Fibroblast of lung (primary cell): ENCODE measurements at places on chromosomes 7 and 10.

DNA sequence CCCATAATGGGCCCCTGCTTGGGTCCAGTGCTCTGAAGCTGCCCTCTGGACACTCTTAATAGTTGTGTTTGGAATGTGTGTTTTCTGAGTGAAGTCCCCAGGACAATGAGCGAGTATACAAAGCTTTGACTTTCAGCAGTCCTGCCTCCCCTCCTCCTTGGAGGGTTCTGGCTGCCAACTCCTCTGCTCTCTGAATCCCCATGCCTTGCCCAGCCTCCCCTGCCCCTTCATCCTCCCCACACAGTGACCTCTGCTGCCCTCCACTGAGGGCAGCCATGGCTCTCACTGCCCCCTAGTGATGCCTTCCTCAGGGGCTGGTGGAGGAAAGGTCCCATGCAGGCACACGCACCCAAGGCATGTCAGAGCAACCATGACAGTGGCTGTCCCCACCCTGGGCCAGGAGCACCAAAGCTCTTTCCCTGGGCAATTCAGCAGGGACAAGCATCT lies 40.9 kb downstream of the FRMPD2 start:
- DNase-seq, result no peak

- no peak for DNase-seq
These were observed 528.9 kb upstream of the NRP1 start for GRCh38 chr10:33863352-33863751.

DNA sequence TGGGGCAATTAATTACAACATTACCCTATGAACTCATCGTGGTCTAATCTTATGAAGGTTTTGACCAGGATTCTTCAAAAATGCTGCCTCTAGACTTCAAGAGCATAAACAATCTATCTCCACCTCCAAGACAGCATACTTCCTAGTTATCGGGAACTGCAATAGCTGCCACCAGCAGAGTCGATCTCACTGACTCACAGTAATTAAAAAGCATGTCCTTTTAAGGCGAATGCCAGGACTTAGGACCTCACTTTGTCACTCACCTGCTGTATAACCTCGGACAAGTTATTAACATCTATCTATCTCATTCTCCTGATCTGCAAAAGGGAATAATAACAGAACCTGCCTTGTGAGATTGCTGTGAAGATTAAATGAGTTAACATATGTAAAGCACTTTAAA lies 666.0 kb upstream of the COBL start:
- DNase-seq, result no peak

- DNase-seq, result no peak
These were observed 104.4 kb upstream of the ZMIZ1 start for GRCh38 chr10:78964274-78964951.

DNA sequence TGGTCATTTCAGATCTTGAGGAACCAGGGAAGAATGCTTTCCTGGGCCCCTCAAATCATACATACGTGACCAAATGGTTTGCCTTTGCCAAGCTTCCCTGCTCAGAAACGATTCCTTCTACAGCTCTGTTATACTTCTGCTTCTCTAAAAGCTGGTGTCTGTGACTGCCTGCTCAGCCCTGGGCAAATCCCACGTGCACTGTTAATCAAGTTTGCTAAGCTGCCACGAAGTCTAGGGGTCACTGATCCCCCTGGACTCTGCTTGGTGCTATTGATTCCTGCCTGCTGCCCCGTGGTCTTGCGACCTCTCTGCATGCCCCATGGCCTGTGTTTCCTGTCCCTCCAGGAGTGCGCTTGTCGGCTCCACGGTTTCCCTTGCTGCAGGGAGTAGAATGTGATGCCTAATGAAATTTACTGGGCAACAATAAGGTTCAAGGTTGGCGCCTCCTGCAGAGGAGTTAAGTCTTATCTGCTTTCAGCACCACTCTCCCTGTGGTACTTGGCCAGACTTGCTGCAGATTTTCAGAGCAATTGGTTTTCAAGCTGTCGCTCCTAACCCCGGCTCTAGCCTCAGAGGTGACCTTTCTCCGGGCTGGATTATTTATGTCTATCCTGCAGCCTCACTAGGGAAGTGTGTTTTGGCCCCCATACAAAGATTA lies 201.6 kb upstream of the FZD8 start:
- DNase-seq, result no peak

DNA sequence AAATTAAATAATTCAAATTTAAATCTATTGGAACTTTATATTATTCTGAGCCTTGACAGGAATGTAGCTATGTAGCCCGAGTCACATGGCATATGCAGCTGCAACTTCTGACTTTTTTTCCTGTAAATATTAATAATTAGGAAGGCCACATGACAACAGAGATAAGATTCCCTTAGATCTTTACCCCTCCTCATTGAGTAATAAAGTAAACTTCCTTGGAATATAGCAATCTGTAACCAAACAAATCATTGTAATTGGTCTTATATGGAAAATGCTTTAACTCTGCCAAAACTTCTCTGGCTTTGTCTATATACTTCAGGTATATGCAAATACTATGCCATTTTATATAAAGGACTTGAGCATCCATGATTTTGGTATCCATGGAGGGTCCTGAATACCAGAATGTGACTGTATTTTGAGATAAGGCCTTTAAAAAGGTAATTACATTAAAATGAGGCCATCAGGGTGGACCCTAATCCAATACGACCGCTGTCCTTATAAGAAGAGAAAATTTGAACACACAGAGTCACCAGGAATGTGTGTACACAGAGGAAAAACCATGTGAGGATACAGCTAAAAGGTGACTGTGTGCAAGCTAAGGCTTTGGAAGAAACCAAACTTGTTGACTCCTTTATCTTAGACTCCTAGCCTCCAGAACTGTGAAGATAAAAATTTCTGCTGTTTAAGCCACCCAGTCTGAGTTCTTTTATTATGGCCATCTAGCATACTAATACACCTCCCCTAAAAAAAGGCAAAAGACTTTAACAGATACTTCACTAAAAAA lies 222.0 kb downstream of the CTNNA3 start:
- no peak for DNase-seq

DNA sequence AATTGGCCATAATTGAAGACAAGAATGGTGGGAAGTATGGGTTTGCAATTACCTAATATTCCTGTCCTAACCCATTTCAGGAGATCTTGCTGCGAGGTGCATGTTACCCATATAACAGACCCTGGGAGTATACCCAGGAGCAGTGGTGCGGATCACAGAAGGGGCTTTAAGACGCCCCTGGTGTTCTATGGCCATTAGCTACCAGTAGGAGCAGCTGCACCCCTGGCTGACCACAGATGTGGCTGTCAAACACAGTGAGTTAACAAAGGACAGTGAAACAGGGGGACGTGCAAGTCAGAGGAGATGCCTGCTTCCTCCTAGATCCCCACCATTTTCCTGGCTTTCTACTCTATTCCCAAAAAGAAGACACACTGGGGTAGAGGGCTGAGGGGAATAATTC lies 25.2 kb downstream of the AOC1 start:
- no peak for DNase-seq

GRCh38 chr10:132170561-132171361 lies 16.0 kb upstream of the DPYSL4 start:
- DNase-seq, result no peak

- no peak for DNase-seq
These were observed 4.7 kb downstream of the PDGFA start for GRCh38 chr7:514651-515598.

DNA sequence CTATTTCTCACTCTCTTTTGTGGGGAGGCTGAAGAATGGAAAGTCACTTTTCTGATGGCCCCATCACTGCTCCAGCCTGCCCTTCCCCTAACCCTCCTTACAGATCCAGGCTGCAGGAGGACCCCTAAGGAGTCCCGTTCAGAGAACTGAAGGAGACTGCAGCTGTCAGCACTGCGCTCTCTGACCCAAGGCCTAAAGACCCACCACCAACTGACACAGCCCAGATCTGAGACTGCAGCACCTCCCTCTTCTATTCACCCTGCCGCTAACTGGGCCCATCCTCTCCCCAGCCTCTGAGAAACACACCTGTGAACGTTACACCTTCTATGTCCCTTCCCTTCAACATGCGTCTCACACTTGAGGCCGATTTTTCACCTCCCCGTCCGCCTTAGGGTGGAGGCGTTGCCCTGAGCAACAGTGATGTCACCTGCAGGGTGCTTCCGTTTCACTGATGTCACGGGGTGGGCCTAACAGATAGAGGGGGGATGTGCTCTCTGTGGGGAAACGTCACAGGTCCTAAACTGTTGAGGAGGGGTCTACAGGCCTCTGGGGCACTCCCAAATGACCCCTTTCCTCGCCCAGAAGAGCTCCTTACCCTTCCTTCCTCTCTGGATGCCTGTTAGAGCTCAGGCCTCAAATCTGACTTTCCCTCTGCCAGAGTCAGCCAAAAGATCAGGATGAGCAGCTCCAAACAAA lies 5.1 kb downstream of the ITPRIP start:
- no peak for DNase-seq
